ENCODE measurements at places on chromosomes 5 and 9.

DNA sequence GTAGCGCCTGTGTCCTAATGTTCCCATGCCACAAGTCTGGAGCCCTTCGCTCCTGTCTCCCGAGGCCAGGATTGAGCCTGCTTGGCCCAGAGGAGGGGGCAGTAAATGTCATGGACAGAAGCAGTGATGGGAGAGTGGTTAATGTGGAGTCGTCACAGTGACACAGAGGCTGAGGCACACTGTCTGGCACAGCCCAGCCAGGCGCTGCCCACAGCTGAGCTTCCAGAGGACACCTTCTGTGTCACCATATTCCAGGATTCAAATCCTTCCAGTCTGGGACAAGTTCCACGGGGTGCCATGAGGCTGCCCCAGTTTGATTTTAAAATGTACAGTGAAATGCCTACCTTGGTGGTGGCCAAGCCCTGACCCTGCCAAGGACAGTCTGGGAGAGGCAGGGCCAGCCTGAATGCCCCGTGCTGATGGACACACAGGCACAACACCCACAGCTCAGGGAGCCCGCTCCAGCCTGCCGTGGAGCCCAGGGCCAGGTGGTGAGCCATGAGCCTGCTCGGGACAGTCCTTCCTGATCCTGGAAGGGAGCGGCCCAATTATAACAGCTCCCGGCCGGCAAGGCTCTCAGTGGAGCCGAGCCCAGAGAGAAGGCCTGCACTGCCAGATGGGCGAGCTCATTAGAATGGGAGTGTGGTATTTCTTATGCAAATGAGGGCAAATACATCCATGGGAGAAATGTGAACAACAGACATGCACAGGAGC is 99.1 kb upstream of the RUFY1 start:
- no peak for DNase-seq

- no peak for DNase-seq
Measured at GRCh38 chr5:72107901-72108201, 576 bp downstream of the MAP1B start.

DNA sequence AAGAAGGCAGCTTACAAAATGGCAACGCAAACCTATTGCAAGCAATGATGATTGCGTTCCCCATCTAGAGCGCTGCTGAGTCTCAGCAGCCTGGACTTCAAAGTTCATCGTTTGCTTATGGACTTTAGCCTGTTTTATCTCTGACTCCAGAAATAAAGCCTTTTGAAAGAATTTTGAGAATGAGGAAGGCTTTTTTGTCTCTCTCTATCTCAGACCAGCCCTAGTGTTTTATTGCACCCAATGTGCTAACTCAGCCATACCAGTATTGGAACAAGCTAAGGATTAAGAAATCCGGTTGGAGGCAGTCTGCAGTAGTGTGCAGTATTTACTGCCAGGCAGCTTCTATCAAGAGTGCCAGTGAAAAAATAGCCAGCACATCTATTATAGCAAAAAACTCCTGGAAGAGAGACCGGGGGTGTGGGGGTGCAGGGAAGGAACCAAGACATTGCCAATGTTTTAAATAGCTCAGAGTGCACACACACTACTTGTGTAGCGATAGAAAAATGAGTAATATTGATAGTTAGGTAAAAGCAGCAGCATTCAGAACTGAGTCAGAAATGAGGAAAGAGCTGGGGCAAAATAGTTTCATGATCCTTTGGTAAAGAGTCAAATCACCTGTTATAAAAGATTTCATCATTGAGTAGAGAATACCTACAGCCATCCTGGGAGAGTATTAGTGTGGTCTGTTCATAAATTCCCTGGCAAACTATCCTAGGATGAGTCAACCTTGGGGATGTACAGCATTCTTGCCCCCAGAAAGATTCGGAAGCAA is 219.0 kb downstream of the ZNF608 start:
- no peak for DNase-seq

DNA sequence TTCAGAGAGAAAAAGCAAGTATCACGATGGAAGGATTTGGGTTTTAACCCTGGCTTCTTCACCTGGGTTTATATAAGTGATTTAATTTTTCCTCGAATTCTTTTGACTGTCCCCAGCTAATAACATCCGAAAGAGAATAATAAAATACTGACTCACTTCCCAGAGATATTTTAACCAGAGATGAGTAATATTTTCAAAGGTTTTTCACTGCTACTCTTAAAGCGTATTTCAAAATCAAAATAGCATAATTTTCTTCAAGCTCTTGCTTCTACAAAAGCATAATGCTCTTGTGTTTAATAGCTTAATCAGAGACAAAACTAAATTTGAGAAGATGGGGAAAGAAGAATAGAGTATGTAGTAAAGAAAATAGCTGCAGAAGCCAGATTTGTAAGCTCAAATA is 215.2 kb upstream of the PTGER4 start:
- DNase-seq, result no peak

DNA sequence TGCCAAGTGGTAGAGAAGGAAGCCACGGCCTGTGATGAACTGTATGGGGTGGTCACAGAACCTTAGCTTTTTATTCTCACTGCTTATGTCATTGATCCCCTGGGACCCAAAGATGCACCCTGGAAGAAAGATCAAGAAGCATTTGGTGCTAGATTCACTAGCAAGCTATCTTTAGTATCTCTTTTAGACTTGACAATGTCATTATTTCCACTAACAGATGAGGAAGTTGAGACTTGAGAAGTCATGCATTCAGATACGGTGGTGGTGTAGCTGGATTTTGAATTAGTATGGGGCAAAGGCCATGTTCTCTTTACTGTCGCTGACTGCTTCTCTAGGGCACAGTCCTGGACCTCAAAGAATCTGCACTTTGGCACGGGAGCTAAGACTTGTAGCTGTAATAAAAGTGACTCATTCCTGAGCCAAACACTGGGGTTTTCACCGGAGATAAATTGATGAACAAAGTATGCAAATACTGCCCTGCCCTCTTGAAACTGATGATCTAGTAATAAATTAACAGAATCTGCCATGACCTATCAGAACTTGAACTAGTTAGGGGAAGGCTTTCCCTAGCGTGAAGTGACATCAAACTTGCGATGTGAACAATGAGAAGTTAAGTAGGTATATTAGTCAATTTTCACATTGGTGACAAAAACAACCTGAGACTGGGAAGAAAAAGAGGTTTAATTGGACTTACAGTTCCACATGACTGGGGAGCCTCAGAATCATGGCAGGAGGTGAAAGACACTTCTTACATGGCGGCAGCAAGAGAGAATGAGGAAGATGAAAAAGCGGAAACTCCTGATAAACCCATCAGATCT is 5.4 kb downstream of the GDA start:
- no peak for DNase-seq

Data from stimulated activated CD4-positive, alpha-beta T cell treated with anti-CD3 and anti-CD28 coated beads, Interleukin-4, amount 100 ng/mL, for 1 hour (primary cell).